ENCODE measurements at places on chromosomes 7 and 10. TPM values are rescaled to one million over a fixed set of nuclear protein-coding genes. Genes with fewer than 3 reads are reported as not detected.

GRCh38 chr10:42974693-42975002 is 102.2 kb upstream of the RET start:
- DNase-seq, result no peak

GRCh38 chr7:100680576-100681271 is 7.2 kb downstream of the GNB2 start:
- DNase-seq, result peak; percentile 39

- no peak for DNase-seq
Measured at GRCh38 chr10:1320739-1321320, 264.6 kb downstream of the WDR37 start.

DNA sequence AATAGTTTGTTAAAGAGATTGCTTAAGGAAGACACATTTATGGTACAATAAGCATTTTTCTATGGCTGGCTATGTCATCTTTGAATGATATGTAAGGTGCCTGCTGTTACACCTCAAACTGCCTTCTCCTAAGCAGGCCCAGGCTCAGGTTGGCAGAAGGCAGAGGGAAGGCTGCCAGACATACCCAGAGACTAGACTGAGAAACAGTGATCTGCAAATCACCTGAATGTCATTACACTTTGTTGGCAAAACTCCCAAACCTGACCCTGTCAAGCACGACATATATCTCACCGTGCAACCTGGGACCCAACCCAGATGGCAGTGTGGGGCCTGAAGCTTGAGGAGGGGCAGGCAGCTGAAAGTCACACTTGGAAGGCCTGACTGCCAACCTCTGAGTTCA is 136.6 kb upstream of the TARP start:
- DNase-seq, result no peak

DNA sequence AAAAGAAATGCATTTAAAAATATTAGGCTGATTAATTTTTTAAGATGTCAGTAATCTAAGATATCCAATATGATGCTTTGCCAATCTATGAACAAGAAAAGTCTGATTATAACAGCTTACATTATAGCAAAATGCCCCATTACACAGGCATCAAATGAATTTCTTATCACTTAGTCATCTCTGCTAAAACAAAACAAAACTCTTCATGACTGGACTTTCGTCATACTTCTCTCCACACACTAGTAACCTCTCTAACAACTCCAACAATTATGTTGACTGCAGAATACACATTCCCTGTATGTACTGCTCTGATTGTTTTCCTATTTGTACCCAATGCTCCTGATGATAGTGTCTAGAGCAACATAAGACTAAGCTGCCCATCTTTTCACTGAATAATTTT is 3.8 kb upstream of the MKI67 start:
- DNase-seq, result no peak

DNA sequence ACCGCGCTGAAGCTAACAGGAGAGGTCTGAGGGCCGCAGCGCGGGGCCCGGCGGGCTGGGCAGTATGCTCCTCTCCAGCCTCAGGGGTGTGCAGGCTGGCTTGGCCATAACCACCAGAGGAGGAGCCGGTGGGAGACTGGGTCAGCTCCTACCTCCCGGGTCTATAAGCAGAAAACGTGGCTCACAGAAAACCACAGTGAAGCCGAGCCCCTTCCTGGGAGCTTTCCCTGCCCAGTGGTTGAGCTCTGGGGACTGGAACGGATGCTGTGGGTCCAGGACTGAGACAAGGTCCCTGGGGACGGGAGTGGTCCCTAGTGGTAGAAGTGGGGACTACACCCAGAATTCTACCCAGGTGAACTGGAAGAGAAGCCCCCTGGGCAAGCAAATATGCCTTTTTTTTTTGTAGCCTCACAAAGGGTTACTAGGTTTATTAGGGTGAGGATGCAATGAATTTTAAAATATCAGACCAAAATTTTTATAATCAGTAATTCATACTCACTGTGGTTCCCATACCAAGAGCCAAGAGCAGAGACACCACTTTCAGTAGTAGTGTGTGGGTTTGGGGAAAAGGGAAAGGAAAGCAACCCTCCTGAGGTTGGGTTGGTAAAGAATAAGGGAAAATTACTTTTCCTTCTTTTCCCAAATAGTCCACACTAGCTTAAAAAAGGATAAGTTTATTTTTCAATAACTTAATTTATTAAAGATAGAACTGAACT is 67.9 kb upstream of the PRKCQ start:
- DNase-seq, result peak; percentile 58

DNA sequence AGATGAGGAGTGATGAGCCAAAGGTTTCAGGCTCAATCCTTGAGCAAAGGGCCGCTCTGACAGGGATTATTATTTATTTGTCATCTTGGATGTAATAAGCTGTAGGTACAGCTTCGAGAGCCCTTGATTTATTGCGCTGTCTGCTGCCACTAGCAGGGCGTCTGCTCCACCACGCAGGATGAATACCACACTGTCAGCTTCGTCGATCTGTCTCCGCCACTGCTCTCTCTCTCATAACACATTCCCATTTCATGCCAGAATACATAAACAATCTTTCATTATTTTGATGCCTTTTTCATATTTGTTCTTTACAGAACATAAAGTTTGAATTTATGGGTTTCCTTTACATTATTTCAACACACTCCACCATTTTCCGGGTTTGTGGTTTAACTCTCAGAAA is 276.6 kb downstream of the LRMDA start:
- DNase-seq, result no peak

GRCh38 chr10:69844698-69845097 is 43.0 kb downstream of the COL13A1 start:
- DNase-seq, result no peak

GRCh38 chr7:113143486-113144257 is 25.3 kb upstream of the SMIM30 start:
- DNase-seq, result no peak

DNA sequence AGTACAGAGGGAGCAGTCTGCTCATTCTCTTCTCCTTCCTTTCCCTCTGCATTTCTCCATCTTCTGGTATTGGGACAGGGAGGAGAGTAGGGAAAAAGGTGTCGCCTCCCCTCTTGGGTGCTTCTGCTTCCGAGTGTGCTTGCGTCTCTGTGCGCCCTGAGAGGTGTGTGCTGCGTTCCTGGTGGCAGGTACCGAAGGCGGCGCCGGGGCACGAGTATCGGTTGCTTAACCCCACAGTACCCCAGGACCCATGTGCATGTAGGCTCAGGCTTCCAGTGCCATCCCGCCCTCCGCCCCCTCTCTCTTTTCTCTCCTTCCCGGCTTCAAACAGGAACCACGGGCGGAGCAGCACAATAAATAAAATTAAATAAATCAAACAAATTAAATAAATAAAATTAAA is 169.3 kb upstream of the GLI3 start:
- no peak for DNase-seq

DNA sequence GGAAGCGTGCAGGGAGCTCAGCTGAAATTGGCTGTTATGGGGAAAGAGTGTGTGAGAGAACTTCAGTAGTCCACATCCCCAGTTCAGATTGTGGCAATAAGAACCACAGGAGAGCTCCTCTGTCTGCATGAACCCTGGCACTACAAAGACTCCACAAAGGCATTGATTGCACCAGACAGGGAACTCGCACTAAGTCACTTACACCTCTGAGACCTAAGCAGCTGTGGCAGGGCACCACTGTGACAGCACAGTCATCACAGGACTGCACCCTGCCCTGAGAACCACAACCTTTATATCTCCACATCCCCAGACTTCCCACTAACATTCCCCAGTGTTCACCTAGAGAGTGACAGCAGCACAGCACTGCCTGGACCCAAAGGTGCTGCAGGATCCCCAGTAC is 226.8 kb downstream of the XPNPEP1 start:
- no peak for DNase-seq

DNA sequence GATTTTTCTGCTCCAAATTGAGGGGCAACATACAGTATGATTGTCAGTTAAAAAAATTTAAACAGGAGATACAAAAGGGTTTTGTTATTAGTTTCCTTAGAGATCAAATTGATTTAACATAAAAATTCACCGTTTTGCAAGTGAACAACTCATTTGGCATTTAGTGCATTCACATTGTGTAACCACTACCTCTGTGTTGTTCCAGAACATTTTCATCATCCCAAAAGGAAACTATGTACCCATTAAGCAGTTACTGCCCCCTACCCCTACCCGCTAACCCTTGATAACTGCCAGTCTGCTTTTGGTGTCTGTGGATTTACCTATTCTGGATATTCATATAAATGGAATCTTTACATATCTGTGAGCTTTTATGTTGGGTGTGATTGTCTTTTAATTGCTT is 3.1 kb downstream of the ZRANB1 start:
- no peak for DNase-seq

DNA sequence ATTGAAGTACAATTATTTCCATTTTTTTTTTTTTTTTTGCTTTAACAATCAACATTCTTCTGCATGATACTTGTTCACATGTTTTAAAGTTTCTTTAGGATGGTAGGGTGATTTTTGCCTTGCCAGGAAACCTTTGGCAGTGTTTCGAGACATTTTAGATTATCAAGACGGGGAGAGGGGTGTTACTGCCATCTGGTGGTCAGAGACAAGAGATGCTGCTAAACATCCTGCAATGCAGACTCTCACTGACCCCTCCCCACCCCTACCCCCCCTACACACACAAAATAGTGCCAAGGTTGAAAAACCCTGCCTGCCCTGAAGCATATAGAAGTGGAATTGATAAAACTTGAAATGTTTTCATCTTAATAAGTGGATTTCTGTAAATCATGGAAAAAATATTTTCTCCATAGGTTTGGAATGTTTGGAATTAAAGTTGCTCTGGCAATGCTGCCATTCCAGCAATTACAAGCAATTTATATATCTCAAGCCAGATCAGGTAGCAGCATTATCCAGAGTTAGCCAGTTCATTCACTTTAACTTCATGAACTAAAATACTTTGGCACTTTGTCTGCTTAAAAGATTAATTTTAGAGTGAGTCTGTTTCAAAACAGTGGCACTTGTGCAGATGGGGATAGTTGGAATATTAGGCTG is 62.1 kb downstream of the SDHAF3 start:
- no peak for DNase-seq

DNA sequence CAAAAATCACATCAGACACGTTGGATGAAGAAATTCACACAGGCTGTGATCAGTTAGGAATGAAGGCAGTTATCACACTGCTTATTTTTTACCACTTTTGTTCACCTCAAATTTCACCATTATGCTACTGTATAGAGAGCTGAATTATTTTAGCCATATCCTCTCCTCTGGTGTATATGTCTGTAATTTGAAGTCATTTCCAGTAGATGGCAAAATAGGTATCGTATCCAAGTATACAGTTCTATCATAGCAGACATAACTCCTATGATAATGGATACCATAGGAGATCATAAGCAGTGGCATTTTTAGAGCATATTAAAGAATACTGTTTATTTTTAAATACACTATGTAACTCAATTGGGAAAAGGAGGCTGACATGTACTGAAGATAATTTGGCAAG is 909.7 kb downstream of the DNAJB9 start:
- DNase-seq, result no peak

GRCh38 chr10:85674851-85675250 is 691.7 kb downstream of the GRID1 start:
- no peak for DNase-seq

DNA sequence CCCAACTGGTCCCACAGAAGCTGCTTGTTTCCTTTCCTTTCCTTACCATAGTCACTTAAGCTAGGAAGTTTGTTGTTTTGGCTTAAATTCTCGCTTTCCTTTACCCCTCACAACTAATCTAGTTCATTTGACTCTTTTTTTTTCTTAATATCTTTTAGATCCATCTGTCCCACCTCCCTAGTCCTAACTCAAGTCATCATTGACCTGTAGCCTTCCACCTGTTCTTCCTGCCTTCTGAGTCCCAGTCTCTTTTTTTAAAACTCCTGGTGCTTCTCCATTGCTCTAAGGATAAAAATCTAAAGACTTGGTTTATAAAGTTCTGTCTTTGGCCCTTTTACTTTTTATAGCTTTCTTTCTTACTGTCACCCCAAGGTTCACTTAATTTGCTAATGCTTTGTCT is 47.6 kb downstream of the RALA start:
- DNase-seq, result no peak

- no peak for DNase-seq
Measured at GRCh38 chr7:142910031-142910433, 23.5 kb downstream of the TRPV5 start.

- DNase-seq, result peak; percentile 24
Measured at GRCh38 chr10:132101529-132101928, 35.8 kb downstream of the JAKMIP3 start.

GRCh38 chr10:124006526-124006925 is 86.9 kb downstream of the CHST15 start:
- no peak for DNase-seq

GRCh38 chr10:71125749-71126107 is 86.6 kb upstream of the UNC5B start:
- no peak for DNase-seq

DNA sequence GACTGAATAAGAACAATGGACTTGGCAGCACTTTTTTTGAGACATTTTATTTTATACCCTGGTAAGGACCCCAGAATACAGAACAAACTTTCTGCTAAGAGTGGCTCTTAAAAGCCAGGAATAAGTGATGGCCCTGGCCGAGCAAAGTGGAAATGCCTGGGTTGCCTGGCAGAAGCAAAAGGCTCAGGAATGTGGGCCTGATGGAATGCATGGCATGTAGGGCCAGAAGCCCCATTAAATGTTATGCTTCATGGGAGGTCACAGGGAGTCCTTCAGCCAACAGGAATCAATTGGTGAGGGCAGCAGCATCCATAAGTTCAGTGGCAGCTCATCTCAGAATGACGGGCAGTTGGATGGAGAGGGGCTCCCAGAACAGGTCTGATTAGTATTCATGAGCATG is 301.5 kb upstream of the CACNA2D1 start:
- no peak for DNase-seq

DNA sequence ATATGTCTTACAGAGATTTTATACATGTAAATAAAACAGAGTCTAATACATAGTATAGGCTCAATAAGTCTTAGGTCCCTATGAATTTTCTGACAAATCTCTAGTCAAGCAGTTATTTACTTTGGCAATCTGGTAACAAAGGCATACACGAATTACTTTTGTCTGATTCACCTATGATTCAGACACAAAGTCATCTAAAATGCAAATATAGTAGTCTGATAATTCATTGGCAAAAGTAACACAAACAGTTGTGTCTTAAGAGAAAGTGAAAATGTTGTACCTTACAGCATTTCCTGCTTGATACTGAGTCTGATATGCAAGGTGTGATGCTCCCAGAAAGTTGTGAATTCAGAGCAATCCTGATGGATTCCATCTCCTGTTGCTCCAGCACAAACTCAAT is 209.4 kb upstream of the PRSS1 start:
- no peak for DNase-seq

GRCh38 chr7:112770051-112770450 is 20.1 kb downstream of the TMEM168 start:
- no peak for DNase-seq

- no peak for DNase-seq
Measured at GRCh38 chr7:82015751-82016150, 245.9 kb upstream of the HGF start.

TMEM229A gene
- not detected for total RNA-seq

GIMAP2 gene
- 139 TPM for total RNA-seq

ERCC6 gene
- total RNA-seq, result 31.8 TPM

ARID5B gene
- total RNA-seq, result 26.1 TPM

CTAGE6 gene
- total RNA-seq, result 1.9 TPM

GDF2 gene
- not detected for total RNA-seq

PKD2L1 gene
- total RNA-seq, result not detected

SPACDR gene
- total RNA-seq, result 3.5 TPM

All from activated naive CD8-positive, alpha-beta T cell treated with anti-CD3 and anti-CD28 coated beads, Interleukin-2, amount 10 ng/mL, durations not matched to agents 7 days and 5 days (primary cell).